ENCODE measurements at places on chromosomes 1 and 21. TPM values are rescaled to one million over a fixed set of nuclear protein-coding genes. Genes with fewer than 3 reads are reported as not detected.
A peak's percentile ranks its signal among the peaks of the same experiment; 100 is the strongest.

The PTP4A2 gene
- total RNA-seq, result 256 TPM

The TMPRSS15 gene
- not detected for total RNA-seq

The GJC2 gene
- 10.5 TPM for total RNA-seq

The PAQR6 gene
- total RNA-seq, result 48.9 TPM

The DENND2D gene
- 14.6 TPM for total RNA-seq

The DNAH14 gene
- 7.3 TPM for total RNA-seq

- no peak for DNase-seq
Observed at GRCh38 chr1:214427871-214428277, 123.5 kb downstream of the PTPN14 start.

GRCh38 chr1:168480997-168481396, 62.8 kb downstream of the XCL2 start:
- no peak for DNase-seq

DNA sequence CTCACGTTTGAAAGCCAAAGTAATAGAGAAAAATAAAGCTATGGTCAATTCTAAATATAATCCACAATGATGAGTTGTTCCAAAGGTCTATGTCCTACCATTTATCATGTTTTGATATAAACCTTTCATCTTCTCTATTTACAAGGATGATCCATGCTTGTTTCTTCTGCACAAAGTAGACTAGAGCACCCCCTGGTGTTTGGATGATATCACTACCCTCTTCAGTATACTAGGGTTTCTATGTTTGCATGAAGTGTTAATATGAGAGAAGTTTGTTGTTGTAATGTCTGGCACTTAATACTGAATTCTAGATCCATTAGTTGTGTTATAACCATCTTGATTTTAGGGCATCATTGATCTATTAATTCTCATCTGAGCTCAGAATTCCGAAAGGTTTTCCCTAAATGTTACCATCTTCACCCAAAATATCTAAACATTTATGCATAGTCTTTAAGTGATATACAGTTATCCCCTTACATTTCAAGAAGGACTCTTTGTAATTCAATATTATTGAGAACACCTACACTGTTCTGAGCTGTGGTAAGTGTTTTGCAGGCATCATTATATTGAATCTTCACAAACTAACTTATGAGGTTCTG, 21.1 kb downstream of the CLDN8 start:
- no peak for DNase-seq

- no peak for DNase-seq
Observed at GRCh38 chr1:162233066-162233465, 143.6 kb downstream of the SPATA46 start.

DNA sequence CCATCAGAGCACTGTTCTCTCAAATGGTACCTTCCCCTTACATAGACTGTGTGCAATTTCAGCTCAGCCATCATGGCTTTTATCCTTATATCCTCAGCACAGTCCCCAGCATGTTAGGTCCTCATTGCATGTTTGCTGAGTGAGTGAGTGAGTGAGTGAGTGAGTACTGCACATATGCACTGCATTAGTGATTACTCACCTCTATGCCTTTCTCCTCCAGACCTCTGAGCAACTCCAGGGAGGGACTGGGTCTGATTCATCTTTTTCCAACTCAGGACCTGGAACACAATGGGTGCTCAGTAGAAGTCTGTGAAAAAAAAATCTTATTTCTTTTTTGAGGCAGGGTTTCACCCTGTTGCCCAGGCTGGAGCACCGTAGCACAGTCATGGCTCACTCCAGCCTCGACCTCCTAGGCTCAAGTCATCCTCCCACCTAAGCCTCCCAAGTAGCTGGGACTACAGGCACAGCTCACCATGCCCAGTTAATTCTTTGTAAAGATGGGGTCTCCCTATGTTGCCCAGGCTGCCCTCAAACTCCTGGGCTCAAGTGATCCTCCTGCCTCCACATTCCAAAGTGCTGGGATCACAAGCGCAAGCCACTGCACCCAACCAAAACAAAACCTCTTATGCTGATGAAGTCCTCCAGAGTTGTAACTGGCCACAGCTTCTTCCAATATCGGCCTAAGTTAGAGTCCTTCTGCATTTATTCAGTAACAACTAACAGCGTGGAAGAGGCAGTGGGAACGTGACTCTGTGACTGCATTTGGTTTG, 23.7 kb downstream of the RNU5D-1 start:
- no peak for DNase-seq

- peak; percentile 0 for DNase-seq
Observed at GRCh38 chr1:183308719-183309118, 109.5 kb downstream of the NMNAT2 start.

DNA sequence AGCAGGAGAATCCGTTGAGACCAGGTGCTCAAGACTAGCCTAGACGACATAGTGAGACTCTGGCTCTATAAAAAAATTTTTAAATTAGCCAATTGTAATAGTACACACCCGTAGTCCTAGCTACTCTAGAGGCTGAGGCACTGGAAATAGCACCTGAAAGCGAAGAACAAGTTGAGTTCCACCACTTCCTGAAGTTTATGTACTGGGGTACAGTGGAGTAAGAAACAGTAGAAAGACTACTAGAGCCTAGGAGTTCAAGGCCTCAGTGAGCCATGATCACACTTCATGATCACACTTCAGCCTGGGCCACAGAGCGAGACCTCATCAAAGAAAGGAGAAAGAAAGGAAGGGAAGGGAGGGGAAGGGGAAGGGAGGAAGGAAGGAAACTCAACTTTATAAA, 19.8 kb downstream of the RSBN1 start:
- DNase-seq, result no peak

- no peak for DNase-seq
Observed at GRCh38 chr1:19894218-19894617, 12.0 kb downstream of the OTUD3 start.

- DNase-seq, result no peak
Observed at GRCh38 chr1:43286533-43286932, 1.2 kb upstream of the C1orf210 start.

DNA sequence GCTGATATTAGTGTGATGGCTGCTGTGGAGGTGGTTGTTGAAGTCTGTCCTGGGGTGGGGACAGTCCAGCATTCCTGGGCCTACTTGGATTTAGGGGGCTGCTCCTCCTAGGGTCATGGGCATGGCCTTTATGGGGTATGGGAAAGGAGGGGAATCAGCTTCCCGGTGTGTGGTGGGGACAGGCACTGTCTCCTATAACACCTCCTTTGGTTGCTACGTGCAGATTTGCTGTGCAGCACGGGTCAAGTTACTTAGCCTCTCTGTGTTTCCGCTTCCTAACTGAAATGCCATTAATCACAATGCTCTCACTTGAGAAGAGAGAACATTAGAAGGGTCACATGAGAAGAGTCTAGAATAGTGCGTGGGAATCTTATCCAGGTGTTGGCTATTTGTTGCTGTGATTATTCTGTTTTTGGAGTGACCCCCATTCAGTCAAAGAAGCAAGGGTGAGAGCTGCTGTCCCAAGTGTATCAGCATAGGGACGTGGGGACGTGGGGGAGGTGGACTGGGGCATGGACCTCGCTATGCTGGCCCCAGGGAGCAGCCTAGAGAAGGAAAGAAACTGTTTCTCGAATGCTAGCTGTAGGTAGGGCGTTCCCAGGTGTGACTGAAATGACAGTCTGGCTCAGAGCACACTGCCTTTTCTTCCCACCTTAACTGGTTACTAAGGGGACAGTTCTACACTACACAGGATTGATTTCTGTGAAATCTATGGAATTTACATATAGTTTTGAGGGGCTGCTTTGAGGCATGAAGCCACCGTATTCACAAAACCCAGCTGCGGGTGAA, 19.9 kb downstream of the SOX13 start:
- no peak for DNase-seq

- DNase-seq, result no peak
Observed at GRCh38 chr21:30345014-30345413, 3.4 kb downstream of the KRTAP23-1 start.

DNA sequence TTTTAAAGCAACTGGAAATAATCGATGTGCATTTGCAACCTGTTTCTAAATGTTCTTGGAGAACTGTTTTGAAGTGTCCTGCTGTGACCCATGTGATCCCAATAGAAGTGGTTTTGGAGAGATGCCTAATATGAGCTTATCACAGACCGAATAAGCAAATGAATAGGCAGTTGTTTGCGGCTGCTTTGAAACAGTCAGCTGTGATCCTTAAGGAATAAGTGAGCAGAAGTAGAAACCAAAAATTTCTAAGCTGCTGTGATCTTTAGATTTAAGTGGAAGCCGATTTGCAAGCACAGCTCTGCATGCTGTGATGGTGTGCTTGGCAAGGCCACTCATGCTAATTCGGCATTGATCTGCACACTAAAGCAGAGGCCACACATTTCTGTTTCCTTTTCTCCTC, 329.5 kb upstream of the DUSP10 start:
- no peak for DNase-seq

DNA sequence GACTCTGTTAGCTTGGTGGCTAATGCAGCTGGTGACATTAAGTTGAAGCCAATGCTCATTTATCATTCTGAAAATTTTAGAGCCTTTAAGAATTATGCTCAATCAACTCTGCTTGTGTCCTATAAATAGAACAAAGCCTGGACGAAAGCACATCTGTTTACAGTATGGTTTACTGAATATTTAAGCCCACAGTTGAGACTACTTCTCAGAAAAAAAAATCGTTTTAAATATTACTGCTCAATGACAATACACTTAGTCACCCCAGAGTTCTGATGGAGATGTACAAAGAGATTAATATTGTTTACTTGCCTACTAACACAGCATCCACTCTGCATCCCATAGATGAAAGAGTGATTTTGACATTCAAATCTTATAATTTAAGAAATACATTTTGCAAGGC, 79.6 kb downstream of the NEGR1 start:
- no peak for DNase-seq
